ENCODE measurements at places on chromosomes 6 and 20.

DNA sequence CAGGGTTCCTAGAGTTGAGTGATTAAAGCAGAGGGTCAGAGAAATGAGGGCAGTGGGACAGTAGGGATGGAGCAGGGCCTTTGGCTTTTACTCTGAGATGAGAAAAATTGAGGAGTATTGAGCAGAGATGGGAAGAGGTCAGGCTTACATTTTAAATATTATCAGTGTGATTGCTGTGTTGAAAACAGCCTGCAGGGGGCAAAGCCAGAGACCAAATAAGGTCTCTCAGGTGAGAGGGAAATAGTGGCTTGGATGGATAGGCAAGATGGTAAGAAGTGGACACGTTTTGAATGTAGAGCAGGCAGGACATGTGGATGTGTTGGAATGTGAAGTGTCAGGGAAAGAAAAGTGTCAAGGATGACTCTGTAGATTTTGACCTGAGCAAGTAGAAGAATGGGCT is 105.0 kb upstream of the MAP3K7 start:
- no peak for DNase-seq

DNA sequence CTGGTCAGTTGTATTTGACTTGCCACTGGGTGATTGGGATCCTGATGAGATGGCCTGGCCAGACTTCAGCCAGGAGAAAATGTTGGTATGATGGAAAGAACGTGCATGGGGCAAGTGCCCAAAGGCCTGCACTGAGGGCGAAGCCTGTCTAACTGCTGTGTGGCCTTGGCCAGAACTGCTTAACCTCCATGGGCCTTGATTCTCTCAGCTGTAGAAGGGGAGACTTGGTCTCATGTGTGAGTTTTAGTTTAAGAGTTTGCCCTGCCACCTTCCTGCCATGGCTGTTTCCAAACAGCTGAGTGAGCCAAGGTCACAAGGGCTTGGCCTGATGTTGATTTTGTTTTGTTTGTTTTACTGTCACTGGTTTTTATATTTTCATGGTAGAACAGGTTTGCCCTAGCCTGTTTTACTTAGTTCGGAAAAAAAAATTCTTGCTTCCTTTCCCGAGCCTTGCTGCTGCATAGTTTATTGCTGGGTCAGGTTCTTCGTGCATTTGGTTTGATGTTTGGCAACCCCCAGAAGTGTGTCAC is 35.3 kb downstream of the DSTN start:
- DNase-seq, result no peak

- DNase-seq, result no peak
Measured at GRCh38 chr20:46261456-46262253, 46.6 kb downstream of the CDH22 start.

- no peak for DNase-seq
Measured at GRCh38 chr6:13788820-13789219, 25.5 kb downstream of the MCUR1 start.

- DNase-seq, result no peak
Measured at GRCh38 chr6:89339565-89339964, 13.0 kb downstream of the UBE2J1 start.

GRCh38 chr6:3013486-3013885 is 13.8 kb downstream of the NQO2 start:
- DNase-seq, result no peak

DNA sequence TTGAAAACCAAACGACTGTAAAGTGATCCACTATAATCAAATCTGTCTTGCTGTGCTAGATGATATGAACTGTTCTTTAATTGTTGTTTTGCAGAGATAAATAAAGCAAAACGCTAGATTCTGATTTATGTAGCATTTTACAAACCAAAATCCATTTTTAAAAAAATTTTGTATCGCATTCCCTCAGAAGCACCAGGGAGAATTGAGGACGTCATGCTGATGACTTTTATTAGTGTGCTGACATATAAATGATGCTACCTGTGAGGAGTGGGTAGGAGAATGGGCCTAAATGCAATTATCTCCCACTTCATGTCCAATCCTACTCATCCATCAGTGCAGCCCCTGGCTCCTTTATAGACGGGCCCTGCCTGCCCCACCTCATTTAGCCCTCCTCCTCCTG is 282.4 kb downstream of the PACRG start:
- DNase-seq, result no peak

DNA sequence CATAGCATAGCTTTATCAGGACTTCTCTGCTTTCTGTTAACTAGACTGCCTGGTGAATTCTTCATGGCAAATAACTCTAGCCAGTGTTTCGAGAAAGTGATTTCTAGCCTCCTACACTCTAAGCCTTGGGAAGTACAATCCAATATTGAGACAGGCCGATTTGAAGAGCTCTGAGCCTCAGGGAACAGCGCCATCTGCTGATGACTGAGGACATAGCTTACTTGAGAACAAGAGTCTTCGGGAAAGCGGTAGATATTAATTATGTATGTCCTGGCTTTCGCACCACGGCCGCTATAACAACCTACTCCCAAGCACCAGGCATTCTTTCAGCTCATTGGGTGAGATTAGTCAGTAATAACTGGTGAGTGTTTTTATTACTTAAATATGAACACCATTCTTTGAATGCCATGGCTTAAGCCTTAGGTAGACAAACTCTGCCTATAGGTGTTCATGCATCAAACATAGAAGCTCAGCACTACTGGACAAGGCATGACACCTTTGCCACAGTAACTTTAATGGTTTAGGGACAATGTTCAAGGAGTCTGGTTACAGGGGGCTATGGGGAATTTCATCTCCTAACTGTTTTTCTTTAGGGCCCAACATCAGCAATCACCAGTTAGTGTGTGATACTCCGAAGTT is 518.6 kb downstream of the BMP2 start:
- DNase-seq, result no peak

DNA sequence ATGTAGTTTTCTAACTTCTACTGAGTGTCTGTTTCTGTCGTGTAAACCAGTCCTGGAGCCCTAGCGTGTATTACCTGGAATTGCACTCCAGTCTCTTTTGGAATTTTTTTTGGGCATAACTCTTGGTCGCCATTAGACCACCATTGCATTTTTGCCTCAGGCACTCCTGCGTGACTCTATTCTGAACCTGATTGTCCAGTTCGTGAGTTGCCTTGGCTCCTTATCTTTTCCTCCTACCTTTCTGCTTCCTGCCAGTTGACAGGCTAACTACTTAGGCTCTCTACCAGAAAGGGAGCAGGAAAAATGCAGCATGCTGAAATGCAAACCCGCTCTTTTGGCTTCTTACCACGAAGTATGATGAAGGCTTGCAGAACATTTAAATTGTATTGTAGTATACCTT is 490.9 kb upstream of the SOX4 start:
- DNase-seq, result no peak

DNA sequence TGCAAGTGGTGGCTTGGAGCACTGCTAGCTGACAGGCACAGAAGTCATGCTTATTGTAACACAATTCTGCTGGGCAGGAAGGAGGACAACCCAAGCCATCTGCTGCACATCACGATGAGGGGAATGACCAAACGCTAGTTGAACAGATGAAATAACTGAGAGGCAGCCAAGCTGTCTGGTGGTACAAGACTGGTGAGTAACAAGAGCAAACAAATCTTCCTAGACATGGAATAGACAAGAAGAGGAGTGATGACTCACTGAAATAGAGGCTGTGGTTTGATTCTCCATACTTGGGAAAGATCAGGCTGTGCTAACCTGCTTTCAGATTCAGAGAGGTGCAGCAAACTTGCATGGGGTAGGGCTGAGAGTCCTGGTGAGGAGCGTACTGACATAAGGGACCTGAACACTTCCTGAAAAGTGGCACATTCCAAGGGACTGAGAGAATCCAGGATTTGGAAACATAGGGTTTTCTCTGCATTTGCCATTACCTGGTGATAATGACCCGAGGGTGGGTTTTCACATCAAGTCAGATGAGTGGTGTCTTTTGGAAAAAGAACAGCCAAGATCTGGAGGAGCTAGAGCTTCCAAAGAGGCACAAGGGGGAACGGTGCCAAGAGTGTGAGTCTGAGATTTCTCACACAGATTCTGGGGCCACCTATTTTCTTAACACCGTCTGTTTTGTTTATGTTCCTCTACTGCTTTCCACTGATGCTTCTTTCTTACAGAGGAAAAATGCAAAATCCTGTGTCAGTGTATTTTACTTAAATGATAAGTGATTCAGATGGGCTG is 60.0 kb downstream of the PRL start:
- DNase-seq, result no peak

DNA sequence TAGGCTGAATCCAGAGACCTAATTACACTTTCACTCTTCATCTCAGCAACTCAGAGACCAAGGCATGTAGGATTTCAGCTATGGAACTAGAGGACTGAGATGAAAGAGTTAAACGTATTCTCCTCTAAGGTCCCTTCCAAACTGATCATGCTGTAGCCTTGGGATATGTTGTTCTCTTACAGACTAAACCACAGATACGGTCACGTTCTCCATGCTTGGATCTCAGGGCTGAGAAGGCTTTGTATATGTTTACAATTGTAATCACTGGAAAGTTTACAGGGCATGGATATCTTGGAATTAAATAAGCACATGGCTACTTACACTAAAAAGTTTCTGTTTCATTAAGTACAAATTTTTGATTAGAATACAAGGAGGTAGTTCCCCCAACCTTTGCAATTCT is 50.1 kb downstream of the PKIB start:
- no peak for DNase-seq

- DNase-seq, result no peak
Measured at GRCh38 chr6:93954584-93954983, 535.2 kb upstream of the EPHA7 start.

GRCh38 chr20:42688576-42688975 is 501.1 kb downstream of the PTPRT start:
- no peak for DNase-seq

DNA sequence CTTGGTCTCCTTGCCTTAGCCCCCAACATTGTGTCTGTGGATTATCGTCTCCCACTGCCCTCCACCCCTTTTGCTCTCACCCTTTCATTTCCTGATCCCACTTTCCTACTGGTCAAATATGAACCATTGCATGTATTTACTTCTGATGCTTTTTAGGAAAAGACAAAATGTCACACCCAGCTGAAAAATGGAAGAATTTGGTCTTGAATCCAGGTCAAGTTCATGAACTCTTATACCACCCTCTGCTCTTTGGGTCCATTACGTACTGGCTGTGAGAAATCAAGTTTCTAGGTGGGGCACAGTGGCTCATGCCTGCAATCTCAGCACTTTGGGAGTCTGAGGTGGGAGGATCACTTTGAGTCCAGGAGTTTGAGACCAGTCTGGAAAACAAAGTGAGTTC is 15.8 kb upstream of the KIF3B start:
- DNase-seq, result no peak

GRCh38 chr6:111804627-111805235 is 68.5 kb downstream of the FYN start:
- DNase-seq, result peak; percentile 81

- DNase-seq, result no peak
Measured at GRCh38 chr20:44653546-44653945, 2.0 kb upstream of the ADA start.

DNA sequence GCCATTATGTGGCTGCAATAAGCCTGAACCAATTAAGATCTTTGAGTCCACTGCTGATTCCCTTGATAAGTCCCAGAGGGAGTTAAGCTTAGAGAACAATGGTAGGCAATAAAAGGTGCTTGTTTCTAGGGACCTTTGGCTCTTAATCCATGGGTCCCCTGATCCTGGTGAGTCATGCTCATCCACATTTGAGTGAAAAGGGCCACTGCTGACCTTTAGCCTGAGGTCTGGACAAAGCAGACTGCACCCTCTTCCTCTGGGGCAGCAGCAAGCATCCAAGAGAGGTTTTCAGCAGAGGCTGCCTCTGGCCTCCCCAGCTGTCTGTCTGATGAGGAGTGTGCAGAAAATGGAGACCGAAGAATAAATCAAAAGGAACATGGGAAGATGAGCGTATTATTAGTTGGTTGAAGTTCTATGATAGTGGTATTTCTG is 16.1 kb upstream of the SCGN start:
- DNase-seq, result no peak

- no peak for DNase-seq
Measured at GRCh38 chr20:32517914-32518592, 67.1 kb downstream of the NOL4L start.

- no peak for DNase-seq
Measured at GRCh38 chr20:20487811-20488210, 119.9 kb downstream of the INSM1 start.

DNA sequence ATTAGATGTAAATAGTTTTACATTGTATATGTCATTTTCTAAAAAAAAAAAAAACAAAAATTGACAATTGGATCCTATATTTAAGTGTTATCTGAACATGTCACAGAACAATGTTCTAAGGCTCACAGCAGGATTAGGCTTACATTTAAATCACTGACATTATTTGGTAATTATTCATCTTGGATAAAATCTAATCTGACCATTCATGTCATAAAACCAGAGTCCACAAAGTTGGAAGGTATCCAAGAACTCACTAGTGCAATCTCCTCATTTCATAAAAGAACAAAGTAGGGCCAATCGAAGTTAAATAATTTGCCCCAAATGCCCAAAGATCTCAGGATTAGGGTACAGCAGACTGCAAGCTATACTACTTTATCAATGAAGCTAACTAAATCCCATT is 73.0 kb downstream of the PDSS2 start:
- no peak for DNase-seq

Measured in CD4-positive, alpha-beta T cell treated with Interleukin-1 beta for 1 hour (primary cell).